Caco-2 (cell line): ENCODE measurements at places on chromosomes 7 and 10. TPM values are rescaled to one million over a fixed set of nuclear protein-coding genes. Genes with fewer than 3 reads are reported as not detected.

Gene PLAU
- 1.2 and 1.8 TPM in 2 replicates for total RNA-seq

DNA sequence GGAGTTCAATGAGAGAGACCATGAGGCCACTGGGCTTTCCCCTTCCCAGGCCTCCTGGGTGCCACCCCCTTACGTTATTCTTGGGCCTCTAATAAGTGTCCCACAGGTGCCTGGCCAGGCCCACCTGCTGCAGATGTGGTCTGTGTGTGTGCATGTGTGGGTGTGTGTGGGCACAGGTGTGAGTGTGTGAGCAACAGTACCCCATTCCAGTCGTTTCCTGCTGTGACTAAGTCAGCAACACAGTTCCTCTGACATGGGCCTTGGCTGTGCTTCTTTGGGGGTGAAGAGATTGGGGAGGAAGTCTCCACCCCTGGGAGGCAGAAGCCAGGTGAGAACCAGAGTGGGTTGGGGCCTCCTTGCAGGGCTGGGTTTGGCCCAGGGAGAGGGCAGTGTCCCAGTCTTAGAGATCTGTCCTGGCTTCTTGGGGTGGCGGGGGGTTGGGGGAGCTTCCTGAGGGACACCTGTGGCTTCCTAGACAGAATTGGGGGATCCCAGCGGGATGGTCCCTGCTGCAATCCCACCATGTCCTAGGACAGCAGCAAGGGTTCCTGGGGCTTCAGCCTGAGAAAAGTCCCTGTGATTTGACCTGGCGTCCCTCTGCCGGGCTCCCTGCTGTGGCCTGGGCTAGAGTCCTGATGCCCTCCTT is 4.1 kb upstream of the PILRB start:
- DNase-seq: no peak

DNA sequence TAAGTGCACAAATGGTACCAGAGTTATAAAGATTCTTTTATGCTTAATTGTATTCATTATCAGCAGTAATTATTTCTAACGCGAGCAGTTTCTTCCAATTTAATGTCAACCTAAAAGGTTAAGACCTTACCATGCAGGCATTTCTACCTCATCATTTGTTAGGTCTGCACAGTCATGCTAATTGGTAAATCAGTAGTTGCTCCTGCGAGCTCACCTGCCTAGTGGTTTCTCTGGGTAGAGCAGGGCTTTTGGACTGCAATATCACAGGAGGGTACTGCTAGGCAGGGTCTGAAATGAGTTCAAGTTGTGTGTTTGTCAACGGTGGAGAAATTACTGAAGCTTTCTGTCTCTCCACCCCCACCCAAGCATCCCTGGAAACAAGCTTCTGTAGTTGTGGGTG is 558.5 kb upstream of the MGMT start:
- no peak for DNase-seq

DNA sequence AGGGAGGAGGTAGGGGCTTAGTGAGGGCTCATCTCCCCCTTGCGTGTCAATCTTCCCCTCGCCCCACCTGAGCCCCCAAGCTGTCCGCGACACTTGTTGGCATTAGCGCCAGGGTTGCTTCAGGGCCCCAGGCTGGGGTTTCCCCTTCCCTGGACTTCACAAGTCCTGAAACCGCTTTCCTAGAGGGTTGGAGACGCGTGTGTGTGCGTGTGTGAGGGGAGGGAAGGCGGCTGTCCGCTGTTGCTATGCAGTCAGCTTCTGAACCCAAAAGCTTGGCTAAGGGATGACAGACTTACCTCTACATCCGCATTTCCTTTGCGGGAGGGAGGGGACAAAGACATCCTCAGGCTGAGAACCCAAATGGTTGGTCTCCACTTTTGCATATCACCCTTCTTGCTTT is 803 bp downstream of the GOLGA7B start:
- DNase-seq: no peak

- no peak for DNase-seq
Measured at GRCh38 chr7:20514364-20514763, 101.1 kb upstream of the ABCB5 start.

- no peak for DNase-seq
Measured at GRCh38 chr10:91194497-91195179, 25.8 kb upstream of the PCGF5 start.

Gene ASIC3
- total RNA-seq: 0.70 and 1.1 TPM in 2 replicates

GRCh38 chr7:25109276-25109675 is 15.8 kb downstream of the CYCS start:
- no peak for DNase-seq

DNA sequence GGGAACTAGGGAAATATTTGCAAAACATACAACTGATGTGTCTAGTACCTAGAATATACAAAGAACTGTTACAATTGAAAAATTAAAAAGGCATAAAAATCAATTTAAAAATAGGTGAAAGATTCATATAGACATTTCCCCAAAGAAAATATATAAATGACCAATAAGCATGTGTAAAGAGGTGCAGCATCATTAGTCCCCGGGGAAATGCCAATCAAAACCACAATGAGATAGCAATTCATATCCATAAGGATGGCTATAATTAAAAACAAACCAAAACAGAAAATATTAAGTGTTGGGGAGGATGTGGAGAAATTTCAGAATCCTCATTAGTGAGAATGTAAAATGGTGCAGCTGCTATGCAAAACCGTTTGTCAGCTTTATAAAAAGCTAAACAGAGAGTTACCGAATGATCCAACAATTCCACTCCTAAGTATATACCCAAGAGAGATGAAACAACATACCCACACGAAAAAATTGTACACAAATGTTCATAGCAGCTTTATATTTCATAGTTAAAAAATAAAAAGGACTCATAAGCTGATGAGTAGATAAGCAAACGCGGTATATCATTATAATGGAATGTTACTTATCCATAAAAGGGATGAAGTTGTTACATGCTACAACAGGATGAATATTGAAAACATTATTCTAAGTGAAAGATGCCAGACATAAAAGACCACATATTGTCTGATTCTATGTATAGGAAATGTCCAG is 210.1 kb upstream of the INHBA start:
- DNase-seq: no peak

GRCh38 chr7:85021101-85021704 is 165.7 kb downstream of the SEMA3D start:
- no peak for DNase-seq

Gene ZNF425
- total RNA-seq: 2.6 and 4.0 TPM in 2 replicates

DNA sequence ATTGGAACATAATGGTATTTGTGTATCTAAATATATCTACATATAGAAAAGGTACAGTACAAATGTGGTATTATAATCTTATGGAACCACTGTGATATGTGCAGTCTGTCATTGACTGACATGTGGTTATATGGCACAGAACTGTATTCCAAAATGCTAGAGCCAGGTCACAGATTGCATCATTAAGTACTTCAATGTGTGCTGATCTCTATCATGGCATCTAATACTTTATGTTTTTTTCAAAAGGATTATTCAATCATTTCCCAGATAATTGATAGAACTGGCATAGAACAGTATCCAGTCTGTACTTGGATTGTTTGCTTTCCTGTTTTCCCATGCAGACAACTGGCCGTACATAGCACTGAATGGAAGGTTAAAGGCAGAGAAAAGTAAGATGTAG is 662.7 kb downstream of the PARD3 start:
- no peak for DNase-seq

- no peak for DNase-seq
Measured at GRCh38 chr7:150321788-150322113, 1.4 kb upstream of the LRRC61 start.

- DNase-seq: no peak
Measured at GRCh38 chr7:66047426-66047825, 28.2 kb upstream of the ASL start.

DNA sequence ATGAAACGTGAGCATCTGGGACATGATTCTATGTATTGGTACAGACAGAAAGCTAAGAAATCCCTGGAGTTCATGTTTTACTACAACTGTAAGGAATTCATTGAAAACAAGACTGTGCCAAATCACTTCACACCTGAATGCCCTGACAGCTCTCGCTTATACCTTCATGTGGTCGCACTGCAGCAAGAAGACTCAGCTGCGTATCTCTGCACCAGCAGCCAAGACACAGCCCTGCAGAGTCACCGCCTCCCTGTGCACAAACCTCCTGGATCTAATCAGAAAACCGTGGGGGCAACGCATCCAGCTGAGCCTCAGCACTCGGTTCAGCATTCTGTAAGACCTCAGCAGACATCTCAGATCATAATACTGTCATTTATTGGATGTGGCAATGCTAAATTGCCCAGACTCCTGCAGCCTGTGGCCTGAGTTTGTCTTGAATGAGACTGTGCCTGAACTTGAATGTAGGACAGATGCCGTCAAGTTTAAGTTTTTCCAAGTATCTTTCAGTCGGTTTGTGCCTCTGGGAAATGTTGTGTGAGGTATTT is 41.5 kb upstream of the PRSS58 start:
- DNase-seq: no peak

Gene EIF4H
- total RNA-seq: 370 TPM in 2 replicates

DNA sequence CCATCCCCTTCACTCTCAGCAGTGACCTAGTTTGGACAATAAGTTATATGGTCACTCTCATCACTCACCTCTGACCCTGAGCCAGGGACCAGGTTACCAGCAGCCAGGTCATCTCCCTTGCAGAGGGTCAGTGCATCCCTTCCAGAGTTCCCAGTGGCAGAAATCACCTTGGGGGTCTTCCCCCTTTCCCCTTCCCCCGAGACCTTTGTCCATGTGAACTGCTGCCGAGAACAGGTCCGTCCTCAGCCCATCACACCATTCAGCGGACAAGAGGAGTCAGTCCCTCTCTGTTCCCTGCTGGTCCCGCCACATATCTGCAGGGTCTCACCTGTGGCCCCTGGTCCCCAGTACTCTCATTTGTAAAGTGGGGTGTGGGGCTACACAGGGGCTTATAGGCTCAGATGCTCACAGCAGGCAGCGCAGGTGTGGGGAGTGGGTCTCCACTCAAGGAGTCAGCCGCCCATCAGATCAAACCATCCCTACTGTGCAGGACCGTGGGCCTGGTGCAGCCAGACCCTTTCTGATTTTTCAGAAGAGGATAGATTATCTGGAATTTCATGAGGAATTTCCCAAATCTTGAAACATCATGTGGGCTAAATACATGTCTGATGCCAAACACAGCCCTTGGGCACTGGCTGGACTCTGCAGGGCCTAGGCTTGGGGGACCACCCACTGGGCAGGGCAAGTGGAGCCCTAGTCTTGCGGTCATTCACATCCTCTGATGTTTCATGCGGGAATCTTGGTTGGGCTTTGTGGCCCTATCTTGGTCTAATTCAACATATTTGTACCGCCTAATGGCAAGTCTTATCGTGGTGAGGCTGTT is 6.5 kb downstream of the DEPP1 start:
- no peak for DNase-seq

DNA sequence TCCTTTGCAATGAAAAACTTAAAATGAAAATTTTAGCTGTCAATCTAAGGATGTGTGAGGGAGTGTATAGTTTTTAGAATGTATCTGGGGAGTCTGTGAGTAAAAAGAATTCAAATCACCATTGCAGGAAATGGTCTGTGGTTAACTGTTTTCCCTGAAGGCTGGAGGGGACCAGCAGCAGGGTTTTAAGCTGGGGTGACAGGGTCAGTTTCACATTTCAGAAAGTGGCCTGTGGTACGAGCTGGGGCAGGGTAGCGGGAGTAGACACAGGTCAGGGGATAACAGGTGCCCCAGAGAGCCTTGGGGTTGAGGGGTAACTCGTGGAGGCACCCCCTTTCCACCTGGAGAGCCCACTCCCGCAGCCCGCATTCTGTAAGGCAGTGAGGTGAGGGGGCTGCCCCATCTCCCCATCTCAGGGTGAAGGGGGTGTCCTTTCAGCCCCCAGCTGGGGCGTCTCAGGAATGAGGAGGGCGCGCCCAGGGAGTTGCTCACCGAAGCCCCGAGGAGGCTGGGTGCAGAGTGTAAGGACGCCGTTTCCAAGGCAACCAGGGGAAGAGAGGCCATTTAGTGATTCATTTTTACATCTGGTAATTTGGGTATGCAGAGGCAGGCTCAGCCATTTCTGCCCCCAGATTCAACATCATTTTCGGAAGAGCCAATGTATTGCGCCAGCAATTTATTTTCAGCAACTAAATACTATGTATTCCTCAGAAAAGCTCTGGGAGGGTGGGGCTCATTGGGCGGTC is 168.9 kb downstream of the SLIT1 start:
- DNase-seq: no peak

Gene KNDC1
- total RNA-seq: 1.5 and 3.2 TPM in 2 replicates

GRCh38 chr10:113414543-113414942 is 138.3 kb upstream of the HABP2 start:
- no peak for DNase-seq

Gene LRRD1
- not detected in 2 replicates for total RNA-seq

Gene CALHM3
- total RNA-seq: 0.18 TPM in 1 of 2 replicates, not detected in the other

Gene ITGB8
- 3.2 and 4.6 TPM in 2 replicates for total RNA-seq

DNA sequence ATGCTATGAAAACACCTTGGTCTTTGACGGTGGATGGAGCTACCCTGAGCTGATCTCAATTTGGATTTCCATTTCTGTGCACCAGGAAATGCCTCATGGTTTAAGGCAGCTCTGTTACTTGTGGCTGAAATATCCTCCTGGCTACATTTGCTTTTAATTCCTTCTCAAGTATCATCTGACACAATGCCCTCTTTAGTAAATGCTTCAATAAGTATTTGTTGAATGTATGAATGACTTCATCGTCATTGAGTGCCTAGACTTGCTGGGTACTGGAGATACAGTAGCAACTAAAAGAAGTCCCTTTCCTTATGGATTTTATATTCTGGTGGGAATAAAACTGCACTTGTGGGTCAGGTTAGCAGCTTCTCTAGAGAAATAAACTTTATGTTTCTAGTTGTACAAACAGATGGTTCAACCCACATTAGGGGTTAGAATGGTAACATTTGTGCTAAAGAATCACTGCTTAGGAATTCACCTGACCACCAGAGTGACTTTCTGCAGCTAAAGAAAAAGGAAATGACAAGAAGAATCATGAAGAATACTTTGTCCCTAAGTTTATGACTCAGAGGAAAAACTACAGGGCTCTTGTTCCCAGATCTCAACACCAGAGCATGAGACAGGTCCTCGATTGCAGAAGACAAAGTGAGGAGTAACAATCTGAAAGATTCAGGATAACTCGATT is 21.8 kb upstream of the SMNDC1 start:
- no peak for DNase-seq

DNA sequence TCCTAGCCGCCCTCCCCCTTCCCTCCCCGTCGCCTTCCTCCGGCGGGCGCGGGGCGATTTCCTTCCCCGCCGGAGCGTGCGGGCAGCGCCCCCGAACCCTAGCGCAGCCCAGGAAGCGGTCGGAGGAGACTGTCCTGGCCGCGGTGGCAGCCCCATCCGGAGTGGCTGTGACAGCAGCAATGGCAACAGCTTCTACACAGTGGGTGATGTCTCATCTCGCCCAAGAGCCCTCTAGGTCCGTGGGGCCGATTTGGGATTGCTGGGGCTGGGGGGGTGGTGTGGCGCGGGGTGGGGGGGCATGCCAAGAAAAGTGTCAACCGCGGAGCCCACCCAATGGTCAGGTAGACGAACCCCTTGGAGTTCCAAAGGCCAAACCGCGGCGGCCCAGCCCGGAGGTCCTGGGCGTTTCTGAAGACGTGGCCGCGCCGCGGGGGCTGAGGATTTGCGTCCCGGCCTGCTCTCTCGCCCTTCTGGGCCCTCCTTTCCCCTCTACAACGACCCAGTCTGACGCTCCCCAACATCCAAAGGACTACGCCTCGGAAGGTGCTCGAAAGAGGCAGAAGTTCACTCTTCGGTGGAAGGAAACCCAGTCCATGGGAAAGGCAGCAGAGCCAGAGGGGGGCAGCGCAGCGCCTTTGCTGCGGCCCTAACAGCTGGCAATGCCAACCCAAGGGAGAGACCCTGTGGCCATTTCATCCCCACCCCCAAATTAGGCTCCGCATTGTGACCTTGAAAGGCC is 603 bp upstream of the TWIST1 start:
- peak; percentile 31 for DNase-seq

GRCh38 chr10:90885176-90885575 is 13.4 kb downstream of the RPP30 start:
- no peak for DNase-seq

Gene HOXA13
- total RNA-seq: 0.68 and 1.3 TPM in 2 replicates

Gene SPDYE16
- 0.34 and 0.44 TPM in 2 replicates for total RNA-seq

- DNase-seq: no peak
Measured at GRCh38 chr10:84424731-84425167, 96.4 kb downstream of the CCSER2 start.

Gene KRIT1
- total RNA-seq: 50.3 and 54.4 TPM in 2 replicates
